ENCODE measurements at places on chromosomes 2 and 18.

DNA sequence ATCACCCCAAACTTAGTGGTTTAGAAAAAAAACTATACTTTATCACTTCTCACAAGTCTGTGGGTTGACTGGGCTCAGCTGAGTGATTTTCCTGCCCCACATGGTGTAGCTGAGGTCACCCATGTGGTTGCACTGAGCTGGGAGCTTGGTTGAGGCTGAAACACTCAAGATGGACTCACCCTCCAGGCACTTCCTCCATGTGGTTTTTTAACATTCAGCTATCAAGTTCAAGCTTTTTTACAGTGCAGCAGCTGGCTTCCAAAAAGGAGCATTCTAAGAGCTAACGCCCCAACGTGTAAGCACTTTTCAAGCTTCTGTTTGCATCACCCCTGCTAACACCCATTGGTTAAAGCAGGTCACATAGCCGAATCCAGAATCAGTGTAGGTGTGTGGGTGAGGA is 105.9 kb upstream of the CREB1 start:
- DNase-seq = no peak

- DNase-seq = no peak
These were observed 5.1 kb downstream of the FECH start for GRCh38 chr18:57581301-57581934.

GRCh38 chr2:85642725-85643124 is 25.3 kb downstream of the SFTPB start:
- DNase-seq = no peak

DNA sequence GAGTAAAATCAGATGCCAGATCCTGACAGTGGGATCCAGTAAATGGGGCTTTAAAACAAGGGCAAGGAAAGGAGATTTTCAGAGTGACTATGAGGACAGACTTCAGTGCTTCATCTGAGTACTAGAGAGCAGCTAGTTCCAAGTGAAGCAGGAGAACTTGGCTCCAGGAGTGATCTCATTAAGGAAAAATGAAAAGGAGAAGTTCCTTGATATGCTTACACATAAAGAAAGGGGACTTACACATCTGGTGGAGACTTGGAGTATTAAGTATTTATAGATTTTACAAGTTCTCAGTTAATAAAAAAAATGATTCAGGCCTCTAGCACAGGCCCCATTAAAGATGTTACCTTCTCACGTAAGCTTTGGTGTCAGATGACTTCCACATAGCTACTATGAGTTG is 105.8 kb downstream of the ICOS start:
- DNase-seq = no peak

GRCh38 chr2:6336752-6337471 is 528.8 kb downstream of the CMPK2 start:
- DNase-seq = no peak

DNA sequence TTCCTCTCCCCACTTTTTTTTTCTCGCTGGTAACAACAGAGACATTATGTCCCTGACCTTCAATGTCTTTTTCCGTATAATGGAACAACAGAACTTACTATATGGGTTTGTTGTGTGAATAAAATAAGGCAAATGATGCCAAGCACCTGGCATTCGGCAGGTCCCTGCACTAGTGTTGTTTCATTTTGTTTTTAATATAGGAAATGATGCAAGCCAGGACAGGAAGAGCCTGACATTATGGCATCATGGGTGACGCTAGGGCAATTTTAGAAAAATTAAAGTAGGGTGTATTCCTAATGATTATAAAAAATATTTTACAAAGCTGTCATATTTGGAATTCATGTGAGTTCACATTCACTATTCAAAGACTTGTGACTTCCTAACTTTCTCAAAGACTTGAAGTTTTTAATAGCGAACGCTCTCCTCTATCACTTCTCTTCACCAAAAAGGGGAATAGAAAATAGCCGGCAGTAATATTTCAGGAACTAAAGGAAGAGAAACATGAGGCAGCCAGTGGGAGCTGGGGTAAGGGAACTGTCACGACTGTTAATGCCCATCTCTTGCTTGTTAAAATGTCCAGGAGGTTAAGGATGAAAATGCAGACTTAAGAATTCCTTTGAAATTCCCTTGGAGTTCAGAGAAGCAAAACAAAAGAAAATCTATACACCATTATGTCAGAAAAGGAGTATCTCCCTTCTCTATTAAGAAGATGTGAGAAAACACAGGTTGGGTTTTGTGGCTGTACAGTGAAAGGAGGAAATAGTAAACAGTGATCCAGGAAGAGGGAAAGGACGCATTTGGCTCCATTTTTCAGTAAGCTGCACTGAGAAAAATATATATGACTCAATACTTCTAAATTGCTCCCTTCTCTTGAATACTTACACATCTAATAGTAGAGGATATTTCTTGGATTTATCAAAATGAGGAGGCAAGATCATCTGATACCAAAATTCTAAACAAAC is 60.2 kb downstream of the DPP4 start:
- no peak for DNase-seq

- DNase-seq = no peak
These were observed 49.8 kb downstream of the FBLN7 start for GRCh38 chr2:112187805-112188596.

- DNase-seq = no peak
These were observed 26.9 kb downstream of the MRO start for GRCh38 chr18:50792885-50793284.

- DNase-seq = no peak
These were observed 138.0 kb upstream of the KLHL14 start for GRCh38 chr18:32910694-32911296.

DNA sequence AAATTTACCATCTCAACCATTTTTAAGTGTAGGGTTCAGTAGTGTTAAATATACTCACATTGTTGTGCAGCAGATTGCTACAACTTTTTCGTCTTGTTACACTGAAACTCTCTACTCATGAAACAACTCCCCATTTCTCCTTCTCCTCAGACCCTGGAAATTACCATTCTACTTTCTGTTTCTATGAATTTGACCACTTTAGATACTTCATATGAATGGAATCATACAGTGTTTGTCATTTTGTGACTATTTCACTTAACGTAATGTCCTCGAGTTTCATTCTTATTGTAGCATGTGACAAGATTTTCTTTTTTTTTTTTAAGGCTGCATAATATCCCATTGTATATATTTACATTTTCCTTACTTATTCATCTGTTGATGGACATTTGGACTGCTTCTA is 203.8 kb downstream of the PLCL1 start:
- no peak for DNase-seq

DNA sequence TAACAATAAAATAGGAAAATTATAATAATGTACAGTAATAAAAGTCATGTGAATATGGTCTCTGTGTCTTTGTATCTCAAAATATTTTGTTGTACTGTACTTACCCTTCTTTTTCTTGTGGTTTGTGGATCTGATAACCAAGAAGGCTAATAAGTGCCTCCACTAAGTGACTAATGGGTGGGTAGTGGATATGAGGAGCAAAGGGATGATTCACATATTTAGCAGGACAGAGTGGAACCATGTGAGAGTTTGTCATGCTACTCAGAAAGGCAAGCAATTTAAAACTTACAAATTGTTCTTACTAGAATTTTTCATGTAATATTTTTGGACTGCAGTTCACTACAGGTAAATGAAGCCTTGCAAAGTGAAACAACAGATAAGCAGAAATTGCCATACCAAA is 1241.2 kb upstream of the CDH2 start:
- DNase-seq = no peak

All from WTC11 (cell line).